ENCODE measurements at places on chromosomes 12 and 14.

DNA sequence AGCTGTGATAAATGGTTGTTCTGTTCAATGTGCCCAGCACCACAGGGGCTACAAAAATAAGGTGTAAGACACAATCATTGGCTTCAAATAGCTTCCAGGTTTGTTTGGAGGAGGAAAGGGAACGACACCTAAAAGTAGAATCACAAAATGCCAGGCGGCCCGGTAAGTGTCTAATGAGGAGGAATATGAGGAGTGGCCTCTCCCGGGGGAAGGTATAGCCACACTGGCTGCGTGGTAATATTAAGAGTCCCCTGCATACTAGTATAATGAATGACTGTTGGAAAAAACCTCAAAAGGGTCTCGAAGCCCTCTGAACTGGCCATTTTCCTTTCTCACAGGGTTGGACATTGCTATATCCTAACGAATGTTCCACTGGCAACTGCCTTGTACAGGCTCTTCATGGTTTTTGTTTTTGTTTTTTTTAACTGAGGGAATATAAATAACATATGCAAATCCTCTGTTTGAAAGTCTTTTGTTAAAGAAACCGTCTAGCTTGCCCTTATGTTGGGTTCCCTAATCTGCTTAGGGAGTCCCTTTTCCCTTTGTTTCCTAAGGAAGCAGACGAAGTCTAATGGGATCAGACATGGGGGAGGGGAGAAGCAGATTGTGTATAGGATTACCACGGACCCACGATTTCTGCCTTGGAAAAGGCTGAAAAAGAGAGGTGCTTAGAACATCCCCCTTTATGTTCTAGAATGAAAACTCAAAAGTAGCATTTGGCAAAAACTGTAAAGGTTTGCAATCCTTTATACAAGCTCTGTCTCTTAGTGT, 4.2 kb downstream of the CCDC60 start:
- no peak for DNase-seq

GRCh38 chr12:52119398-52120254, 40.1 kb downstream of the SMIM41 start:
- DNase-seq = no peak

DNA sequence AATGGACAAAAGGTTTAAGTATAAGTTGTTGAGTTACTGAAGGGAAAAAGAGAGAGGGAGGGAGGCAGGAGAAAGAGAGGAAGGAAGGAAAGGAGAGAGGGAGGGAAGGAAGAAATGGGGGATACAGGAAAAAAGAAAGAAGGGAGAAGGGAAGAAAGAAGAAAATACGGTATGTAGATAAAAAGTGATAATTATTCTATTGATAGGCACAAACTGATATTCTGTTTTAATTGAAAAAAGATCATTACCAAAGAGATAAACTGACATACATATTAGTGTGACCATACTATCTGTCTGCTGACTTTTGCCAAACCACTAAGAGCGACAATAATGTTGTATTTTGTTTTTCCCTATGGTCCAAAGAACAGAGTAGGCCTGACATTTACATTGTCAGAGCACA, 154.5 kb downstream of the LRFN5 start:
- DNase-seq = no peak

GRCh38 chr14:20617138-20618003, 24.1 kb downstream of the OR6S1 start:
- DNase-seq = no peak

DNA sequence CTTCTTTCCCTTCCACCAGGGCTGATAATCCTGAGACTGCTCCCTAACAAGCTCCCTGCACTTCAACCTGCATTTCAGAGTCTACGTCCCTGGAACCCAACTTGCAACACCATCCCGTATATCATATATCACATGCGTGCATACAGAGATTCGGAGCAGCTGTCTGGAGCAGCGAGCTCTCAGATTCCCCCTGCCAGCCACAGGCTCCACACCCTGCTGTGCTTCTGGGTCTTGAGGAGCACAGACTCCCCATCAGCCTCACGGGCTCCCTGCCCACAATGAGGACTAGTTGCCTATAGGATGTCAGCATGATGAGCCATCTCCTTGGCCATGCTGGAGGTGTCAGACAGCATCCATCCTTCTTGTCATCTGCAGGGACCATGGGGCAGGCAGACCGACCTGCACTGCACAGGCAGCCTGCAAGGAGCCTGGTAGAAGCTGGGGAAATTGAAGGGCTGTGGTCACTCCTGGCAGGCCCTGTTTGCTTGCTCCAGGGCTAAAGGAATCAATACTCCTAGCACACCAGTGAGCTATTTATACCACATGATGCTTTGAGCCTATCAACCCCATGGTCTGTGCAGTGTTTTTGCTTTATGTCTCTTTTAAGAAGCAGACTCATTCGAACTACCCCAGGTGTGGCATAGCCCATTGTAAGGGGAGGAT, 19.6 kb upstream of the HDAC7 start:
- no peak for DNase-seq

- DNase-seq = no peak
These were observed 166.6 kb upstream of the PELI2 start for GRCh38 chr14:55951341-55952206.

DNA sequence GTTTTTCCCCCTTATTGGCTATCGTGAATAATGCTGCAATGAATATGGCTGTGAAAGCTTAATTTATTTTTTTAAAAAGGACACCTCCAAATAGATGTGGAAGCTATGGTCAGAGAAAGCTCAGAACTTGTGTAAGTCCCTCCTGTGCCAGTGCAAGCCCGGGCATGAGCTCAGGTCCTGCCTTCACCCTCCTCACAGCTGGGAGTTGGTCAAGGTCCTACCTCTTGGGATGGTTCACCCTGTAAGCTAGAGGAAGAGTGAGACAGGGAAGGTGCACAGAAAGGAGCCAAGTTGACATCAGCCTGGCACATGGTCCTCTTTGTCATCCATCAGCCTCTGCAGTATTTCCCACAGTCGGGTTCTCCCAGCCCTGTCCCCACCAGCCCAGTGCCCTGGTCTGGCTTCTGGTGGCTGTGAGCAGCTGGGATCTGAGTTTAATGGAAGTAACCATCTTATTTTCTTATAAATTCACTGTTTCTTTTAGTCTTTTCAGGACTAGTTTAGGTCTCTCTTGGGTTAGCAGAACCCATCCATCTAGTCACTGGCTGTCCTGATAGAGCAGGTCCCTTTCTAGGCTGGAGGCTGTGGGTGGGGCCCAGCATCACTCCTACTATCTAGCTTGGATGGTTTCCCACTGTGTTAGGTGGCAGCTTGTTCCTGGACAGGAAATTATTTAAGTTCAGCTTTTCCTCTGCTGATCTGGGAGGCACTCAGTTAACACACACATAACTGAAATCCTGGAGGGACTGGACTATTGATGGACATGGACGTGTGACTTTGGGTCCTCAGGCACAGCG, 11.8 kb upstream of the PLEKHG3 start:
- DNase-seq = no peak

- DNase-seq = no peak
These were observed 126.6 kb downstream of the CHST11 start for GRCh38 chr12:104583301-104583700.

- no peak for DNase-seq
These were observed 237.5 kb upstream of the HMGA2 start for GRCh38 chr12:65586796-65587195.
